ENCODE measurements at places on chromosomes 5 and 9.

GRCh38 chr5:168172760-168173223 is 118.7 kb upstream of the WWC1 start:
- DNase-seq = no peak

DNA sequence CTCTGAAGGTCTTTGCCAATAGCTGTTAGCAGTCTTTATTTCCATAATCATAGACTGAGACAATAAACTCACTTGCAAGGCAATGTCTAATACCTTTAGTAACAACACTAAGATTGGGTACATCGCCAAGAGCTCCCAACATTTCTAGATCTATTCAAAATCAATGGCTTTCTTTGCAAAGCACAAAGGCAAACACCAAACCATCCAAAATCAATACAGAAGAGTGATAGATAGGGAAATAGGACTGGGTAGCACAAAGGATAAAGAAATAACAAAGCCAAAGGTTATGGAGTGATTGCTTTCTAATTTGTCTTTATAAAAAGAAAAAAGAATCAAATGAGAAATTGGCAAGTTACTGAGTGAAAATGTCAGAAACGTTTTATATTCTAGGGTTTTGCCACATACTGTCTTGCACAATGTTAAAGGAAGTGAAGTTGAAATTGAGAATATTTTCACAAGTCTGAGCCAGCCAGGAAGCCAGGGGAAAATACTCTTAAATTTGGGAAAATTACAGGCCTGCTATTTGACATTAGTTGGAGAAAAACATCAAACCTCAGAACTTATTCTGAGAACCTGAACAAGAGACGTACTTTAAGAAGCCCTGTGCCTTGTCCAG is 53.3 kb upstream of the LHFPL2 start:
- no peak for DNase-seq

DNA sequence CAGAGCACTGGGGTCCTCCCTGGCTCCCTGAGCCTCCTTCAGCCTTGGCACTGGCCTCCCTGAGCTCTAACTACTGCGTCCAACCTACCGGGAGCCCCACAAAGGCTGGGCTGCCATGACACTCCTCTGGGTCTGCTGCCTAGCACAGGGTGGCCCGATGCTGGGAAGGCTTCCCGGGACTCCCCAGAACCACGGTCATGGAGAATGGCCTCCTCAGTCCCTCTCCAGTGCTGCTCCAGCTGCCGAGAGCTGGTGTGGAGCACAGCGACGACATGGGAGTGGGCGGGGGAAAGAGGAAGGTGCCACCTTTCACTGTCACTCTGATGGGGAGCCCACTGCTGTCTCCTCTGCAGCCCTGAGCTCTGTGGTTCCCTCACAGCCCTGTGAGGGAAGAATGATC is 61.5 kb upstream of the RNF130 start:
- DNase-seq = no peak

GRCh38 chr5:68682400-68683160 is 411.2 kb upstream of the SLC30A5 start:
- no peak for DNase-seq

GRCh38 chr5:171593976-171594375 is 174.5 kb downstream of the FGF18 start:
- no peak for DNase-seq

- DNase-seq = no peak
Measured at GRCh38 chr9:113535756-113536155, 72.2 kb downstream of the RGS3 start.

GRCh38 chr5:153998010-153998409 is 40.7 kb downstream of the FAM114A2 start:
- no peak for DNase-seq

DNA sequence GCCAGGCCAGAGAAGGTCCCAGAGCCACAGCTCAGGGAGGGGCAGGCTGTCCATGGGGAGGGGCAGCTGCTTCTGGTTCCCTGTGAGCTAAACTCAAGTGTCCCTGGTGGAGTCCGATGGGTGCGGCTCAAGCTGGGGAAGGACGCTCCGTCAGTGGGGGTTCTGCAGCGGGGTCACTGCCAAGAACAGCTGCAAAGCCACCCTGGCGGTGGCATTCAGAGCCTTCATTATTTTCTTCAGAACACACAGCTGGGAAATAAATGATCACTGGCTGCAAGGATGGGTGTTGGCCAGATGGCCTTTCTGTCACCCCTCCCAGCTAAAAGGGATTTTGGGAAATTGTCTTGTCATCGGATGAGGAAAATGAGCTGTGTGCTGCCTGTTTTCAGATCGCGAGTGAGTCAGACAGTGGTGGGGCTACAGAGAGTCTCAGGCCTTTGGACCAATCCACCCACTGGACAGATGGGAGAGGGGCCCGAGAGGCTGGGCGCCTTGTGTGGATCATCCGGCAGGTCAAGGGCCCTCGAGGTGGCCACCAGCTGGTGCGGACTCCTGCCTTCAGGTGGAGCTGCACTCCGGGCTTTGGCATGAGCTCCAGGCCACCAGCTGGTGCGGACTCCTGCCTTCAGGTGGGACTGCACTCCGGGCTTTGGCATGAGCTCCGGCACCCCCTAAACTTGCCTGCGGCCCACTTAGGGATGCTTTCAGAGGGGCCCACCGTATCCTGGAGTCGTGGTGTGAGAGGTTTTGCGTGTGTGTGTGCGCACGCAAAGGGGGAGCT is 17.9 kb upstream of the GFPT2 start:
- no peak for DNase-seq

DNA sequence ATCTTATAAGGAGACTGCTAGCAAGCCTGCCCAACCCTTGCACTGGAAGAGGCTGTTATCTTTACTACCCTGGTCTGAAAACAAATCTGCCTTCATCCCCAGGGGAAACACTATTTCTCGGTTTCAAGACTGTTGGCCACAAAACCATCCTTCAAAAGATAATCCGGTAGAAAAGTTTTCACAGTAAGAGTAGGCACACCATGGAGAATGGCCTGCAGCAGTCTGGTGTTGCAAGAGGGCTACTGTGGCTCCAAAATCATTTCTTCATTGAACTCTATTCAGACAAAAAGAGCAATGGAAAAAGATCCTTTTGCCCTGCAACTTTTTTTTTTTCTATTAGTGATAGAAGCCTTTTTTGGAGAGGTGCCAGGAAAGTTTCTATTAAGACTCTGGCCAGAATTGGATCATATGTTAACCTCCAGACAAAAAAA is 163.9 kb downstream of the ARHGEF28 start:
- no peak for DNase-seq

GRCh38 chr5:89260254-89260653 is 377.3 kb upstream of the MEF2C start:
- DNase-seq = no peak

GRCh38 chr9:114785866-114786650 is 19.8 kb downstream of the TNFSF15 start:
- no peak for DNase-seq

DNA sequence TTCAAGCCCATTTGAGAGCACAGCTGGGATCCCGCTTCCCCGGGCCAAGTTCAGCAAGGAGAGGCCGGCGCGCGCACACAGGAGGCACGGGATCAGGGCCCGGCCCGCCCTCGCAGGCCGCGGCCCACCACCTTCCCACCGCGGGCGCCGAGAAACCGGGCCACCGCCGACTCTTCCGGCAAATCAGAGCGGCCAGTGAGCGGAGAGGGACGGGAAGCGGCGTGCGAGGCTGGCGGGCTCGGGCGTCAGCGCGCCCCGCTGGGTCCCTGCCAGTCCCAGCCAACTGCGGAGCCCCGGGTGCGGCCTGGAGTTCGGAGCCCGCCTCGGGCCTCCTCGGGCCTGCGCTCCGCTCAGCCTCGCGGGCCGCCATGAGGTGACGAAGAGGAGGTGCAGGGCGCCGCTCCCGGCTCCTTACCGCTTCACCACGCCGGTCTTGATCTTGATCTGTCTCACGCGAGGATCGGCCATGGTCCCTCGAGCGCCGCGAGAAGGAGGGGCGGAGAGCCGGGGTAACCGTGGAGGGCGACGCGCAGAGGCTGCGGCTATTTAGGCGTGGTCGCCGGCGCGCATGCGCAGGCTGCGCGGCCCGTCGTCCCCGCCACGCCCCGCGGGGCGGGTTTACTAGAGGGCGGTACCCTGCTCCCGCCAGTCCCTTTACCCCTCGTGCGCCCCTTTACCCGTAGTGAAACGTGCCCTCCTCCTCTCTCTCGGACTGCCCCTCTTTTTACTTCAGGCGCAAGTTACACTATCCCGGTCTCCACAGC is at the start of gene TBCA:
Gene TBCA, minus strand, starts transcription at position 550 of the 764 bp plus-strand sequence. Its CDS starts 82 bp downstream, at position 468.
- DNase-seq = peak; percentile 86

GRCh38 chr9:97437051-97437600 is 25.2 kb downstream of the TDRD7 start:
- no peak for DNase-seq

- DNase-seq = no peak
Measured at GRCh38 chr5:143214458-143214857, 189.0 kb downstream of the NR3C1 start.

DNA sequence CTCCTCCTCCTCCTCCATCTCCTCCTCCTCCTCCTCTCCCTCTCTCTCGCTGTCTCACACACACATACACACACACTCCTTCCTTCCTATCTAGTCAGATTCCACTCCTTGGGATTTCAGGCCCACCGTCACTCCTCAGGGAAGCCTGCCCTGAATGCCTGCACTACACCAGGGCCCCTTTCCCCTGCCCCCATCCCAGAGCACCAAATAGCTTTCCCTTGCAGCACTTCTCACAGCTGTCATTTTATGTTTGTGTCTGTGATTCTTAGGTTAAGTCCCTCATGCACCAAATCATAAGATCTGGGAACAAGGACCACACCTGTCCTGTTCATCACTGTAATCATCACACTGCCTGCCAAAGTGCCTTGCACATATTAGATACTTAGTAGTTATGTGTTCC is 86.5 kb upstream of the GABRP start:
- DNase-seq = no peak
